HuH-7 (cell line): ENCODE measurements at places on chromosomes 4 and X.

GRCh38 chr4:53037892-53038291, 175.8 kb downstream of the RASL11B start:
- no peak for DNase-seq

DNA sequence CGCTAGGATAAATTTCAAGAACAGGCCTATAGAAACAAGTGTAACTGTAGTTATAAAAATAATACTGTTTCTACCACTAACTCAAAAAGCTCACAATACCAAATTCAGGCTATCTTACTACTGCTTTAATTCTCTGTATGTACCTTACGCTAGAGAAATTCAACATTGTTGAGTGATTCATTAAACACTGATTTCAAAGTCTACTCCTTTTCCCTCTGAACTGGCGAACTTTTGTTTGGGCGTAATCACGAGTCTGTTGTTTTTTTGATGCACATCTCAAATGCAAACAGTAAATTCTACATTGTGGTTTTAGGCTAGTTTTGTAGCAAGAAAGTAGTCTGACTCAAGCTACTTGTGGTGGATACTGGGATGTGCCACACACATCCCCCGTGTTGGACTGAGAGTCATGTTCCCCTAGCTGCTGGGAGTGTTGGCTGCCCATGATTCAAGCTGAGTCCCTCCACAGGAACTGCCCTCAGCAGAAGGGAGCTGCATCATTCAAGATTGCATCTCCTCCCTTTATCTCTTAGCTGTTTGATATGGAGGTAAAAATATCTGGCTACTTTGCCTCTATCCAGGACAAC, 406.1 kb downstream of the RAPGEF2 start:
- no peak for DNase-seq

- DNase-seq = no peak
These were observed 52.7 kb downstream of the AMER1 start for GRCh38 chrX:64152857-64153256.

DNA sequence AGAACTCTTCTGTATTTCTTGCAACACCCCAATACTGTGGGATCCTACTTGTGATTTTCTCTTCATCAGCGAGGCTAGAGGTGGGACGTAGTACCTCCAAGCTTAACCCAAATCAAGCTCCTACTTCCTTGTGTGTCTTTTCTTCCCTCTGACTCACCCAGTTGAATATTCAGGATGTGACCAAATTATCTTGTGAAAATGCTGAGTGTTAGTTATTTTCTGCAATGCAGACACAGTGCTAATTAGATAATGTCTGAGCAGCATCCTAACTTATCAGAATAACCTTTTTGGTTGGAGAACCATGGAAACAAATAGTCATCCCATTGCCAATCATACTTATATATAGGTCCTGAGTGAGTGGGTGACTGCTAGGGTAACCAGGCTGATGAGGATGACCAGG, 2.4 kb downstream of the MEPE start:
- DNase-seq = no peak

DNA sequence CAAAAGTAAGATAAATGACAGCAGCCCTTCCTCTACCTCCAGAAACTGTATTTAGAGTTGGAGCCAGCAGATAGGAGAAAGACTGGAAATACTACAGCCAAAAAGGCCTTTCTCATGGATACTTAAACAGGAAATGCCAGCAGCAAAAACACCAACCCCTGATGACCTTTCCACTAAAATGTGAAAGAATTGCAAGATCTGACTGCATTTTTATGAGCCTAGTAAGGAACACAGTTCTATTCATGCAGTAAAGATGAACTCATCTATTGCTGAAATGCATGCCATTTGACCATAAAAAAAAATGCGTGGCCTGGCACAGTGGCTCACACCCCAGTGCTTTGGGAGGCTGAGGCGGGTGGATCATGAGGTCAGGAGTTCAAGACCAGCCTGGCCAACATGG, 19.9 kb downstream of the ABCG2 start:
- no peak for DNase-seq

DNA sequence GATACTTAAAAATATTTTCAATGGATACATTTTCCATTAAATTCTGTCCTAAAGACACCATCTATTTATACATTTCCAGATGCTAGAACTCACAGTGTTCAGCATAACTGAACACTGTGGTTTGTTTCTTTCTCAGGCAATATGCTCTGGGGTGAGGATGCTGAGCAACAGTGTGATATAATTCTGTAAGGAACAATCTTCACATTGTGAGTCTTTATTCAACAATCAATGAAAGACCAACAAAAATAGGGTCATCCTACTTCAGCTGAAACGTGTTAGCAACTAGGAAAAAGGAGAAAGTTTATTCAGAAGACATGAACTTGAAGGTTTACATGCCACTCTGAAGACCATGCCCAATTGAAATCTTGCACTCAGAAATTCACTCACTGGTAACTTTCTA, 284.8 kb downstream of the UNC5C start:
- no peak for DNase-seq

DNA sequence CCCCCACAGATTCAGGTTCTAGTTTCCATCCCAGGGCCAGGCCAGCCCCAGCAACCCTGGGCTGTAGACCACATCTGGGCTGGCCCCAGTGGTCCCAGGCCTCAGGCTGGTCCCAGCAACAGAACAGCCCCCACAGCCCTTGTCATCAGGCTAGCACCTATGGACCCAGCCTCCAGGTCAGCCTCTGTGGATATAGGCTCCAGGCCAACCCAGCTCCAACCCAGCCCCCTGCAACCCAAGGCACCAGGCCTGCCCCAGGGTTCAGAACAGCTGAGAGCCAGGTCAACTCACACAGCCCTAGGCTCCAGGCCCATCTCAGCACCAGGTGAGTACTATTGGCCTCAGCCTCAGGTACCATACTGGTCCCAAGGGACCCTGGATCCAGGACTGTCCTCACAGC, 155.3 kb downstream of the PWWP3B start:
- DNase-seq = no peak

- DNase-seq = no peak
These were observed 9.4 kb downstream of the C4orf50 start for GRCh38 chr4:6008766-6009385.
